ENCODE measurements at places on chromosomes 13 and 19. TPM values are rescaled to one million over a fixed set of nuclear protein-coding genes. Genes with fewer than 3 reads are reported as not detected.

The MAG gene
- not detected for total RNA-seq

The TUBB4A gene
- not detected for total RNA-seq

The ZNF587 gene
- total RNA-seq, result 22.2 TPM

The KLK15 gene
- total RNA-seq, result not detected

DNA sequence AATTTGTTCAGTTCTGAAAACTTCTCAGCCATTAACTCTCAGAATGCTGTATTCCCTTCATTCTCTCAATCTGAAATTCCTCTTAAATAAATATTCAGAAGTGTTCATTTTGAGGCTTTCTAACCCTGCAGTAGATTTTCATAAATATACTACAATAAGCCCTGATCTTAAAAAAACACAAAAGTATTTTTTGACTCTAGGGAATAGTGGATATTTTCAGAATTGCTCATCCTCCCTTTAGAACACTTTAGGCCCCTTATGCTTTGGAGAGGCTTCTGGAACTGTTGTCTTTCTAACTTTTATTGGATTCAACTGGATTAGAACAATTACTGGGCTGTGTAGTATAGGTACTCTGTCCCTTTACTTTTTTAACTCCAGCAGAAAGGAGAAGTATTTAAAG, 1662.6 kb upstream of the MIR17HG start:
- no peak for DNase-seq

- DNase-seq, result no peak
Observed at GRCh38 chr19:38284422-38284821, 19.6 kb upstream of the C19orf33 start.

GRCh38 chr19:29364224-29364726, 151.3 kb upstream of the UQCRFS1 start:
- DNase-seq, result no peak

- DNase-seq, result no peak
Observed at GRCh38 chr19:41915776-41916414, 12.4 kb downstream of the ERFL start.

DNA sequence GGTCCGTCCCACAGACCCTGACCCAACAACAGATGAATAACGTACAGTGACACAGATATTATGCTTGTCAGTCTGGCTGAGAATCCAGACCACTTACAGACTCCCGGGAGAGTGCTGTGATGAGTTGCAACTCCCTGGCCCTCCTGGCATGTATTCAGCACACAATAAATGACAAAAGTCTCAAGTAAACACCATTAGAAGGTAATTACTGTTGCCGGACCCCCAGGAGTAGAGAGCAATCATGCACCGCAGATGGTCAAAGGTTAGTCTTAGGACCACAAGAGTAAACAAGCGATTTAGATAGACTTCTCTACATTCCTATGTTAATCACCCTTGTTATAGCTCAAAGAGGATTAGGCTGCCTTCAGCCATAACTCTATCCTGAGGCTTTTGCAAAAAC, 726.4 kb upstream of the GPC6 start:
- no peak for DNase-seq
